ENCODE measurements at places on chromosomes 3 and 15. TPM values are rescaled to one million over a fixed set of nuclear protein-coding genes. Genes with fewer than 3 reads are reported as not detected.

IGF1R gene
- total RNA-seq: 18.8 TPM

CRYGS gene
- 0.65 TPM for total RNA-seq

CYP1A2 gene
- not detected for total RNA-seq

MKRN3 gene
- not detected for total RNA-seq

SLC27A2 gene
- 0.61 TPM for total RNA-seq

GREM1 gene
- 0.32 TPM for total RNA-seq

Measured in epithelial cell of umbilical artery (primary cell).